Activated CD4-positive, alpha-beta T cell treated with anti-CD3 and anti-CD28 coated beads for 4 hours (primary cell): ENCODE measurements at places on chromosomes 12 and 14.

- DNase-seq = no peak
Measured at GRCh38 chr14:72906879-72907278, 13.0 kb upstream of the DPF3 start.

DNA sequence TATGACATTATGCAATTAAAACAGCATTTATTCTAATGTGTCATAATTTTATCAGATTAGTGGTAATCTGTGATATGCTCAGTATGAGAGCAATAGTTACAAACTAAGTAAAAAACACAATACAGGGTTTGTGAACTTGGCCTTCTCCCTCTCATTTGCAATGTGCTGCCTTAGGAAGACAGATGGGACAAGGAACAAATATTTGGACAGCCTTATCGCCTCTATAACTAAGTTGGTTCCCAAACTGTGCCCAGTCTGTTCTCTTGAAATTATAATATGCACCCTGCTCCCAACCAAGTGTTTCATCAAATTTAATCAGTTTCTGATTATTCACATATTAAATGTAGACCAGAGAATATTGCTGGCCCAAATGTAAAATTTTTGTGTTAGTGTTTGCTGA is 22.7 kb downstream of the MGST1 start:
- DNase-seq = no peak

DNA sequence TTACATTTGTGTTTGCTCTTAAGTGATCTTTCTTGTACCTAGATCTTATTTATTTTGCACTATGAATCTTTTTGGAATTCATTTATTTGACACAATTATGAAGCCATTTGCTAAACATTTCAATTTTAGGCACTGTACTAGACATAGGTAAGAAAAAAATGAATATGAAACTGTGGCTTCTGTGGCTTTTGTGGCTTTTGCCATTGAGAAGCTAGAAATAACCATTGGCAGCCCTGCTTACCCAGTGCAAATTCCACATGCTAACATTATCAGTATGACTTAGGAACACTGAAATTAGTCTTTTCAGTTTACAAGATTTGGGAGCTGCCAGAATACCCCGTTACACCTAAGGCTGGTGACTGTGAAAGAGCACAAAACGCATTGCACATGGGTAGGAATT is 60.1 kb downstream of the FSCB start:
- no peak for DNase-seq

- DNase-seq = no peak
Measured at GRCh38 chr12:47707905-47708543, 2.2 kb upstream of the RPAP3 start.

GRCh38 chr14:67524634-67524963 is 8.5 kb upstream of the PLEKHH1 start:
- DNase-seq = no peak

- no peak for DNase-seq
Measured at GRCh38 chr12:88235183-88235833, 93.2 kb downstream of the TMTC3 start.
